ENCODE measurements at places on chromosomes 7 and 10.

DNA sequence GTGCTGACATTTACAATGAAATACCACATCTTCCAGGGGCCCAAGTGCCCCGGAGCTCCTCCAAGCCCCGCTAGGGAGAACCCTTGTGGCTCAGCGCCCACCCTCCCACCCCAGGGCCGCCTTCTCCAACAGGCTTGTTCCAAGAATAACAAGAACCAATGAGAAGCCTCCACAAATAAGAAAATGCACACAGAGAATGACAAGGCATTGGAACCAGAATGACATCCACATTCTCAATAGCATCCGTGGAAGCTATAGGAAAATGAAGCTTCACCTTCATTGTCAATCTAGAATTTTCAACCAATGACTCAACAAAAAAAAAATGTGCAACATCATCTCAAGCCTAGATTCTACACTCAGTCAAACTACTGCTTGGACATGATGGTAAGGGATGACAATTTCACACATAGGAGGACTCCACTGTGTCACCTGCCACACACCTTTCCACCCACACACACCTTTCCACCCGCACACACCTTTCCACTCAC is 50.4 kb upstream of the PPP2R2D start:
- DNase-seq, result no peak

DNA sequence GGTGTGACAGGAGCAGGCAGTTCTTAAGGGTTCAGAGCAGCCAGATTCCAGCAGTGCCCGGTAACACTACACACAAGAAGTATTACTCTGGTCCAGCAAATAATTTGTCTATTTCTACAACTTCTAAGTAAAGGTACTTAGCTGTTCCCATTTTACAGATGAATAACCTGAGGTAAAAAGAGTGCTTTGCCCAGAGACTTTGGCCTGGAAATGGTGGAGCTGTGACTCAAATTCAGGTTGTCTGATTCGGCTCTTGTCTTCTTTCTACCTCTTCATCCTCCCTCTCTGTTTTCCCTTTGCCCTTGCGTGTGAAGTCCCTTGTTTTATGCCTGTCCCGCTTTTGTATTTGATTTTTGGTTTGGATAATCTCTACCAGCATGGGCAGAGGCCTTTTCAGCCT is 17.1 kb downstream of the SFRP5 start:
- DNase-seq, result no peak

DNA sequence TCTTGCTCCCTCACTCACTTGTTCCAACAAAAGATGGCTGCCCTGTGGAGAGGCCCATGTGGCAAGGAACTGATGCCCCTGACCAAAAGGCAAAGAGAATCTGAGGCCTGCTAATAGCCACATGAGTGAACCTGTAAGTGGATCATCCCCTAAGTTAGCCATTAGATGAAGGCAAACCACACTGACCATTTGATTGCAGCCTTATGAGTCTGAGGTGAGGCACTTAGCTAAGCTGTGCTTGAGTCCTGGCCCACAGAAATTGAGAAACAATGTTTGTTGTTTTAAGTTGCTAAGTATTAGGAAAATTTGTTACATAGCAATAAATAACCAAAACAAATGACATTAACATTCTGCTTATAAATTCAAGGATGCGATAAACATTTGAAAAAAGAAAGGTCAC is 100.1 kb upstream of the BET1 start:
- no peak for DNase-seq

DNA sequence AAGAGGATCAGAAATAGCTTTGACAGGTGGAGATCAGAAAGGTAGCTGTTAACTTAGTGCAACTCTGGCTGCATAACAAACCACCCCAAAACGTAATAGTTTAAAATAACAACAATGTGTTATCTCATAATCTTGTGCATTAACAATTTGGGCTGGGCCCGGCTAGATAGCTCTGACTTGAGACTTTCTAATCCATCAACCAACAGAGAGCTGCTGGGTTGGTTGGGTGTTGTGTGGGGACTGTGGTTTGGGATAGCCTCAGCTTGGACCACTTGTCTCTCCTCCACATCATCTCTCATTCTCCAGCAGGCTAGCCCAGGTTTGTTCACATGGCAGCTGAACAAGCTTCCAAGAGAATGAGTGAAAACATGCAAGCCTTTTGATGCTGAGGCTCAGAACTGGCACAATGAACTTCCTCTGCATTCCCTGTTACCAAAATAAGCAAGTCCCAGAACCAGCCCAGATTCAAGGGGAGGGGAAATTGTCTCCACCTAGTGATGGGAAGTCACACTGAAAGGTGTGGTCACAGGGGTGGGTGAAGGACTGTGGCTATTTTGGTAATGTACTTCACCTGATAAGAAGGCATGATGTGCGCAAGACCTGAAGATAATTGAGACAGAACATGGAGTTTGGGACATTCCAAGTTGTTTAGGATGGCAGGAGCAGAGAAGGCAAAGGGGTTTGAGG is 20.4 kb upstream of the ASAH2 start:
- DNase-seq, result no peak

- no peak for DNase-seq
These were observed 221.2 kb downstream of the PLXNA4 start for GRCh38 chr7:132355048-132355447.
